ENCODE measurements at places on chromosomes 4 and X.

DNA sequence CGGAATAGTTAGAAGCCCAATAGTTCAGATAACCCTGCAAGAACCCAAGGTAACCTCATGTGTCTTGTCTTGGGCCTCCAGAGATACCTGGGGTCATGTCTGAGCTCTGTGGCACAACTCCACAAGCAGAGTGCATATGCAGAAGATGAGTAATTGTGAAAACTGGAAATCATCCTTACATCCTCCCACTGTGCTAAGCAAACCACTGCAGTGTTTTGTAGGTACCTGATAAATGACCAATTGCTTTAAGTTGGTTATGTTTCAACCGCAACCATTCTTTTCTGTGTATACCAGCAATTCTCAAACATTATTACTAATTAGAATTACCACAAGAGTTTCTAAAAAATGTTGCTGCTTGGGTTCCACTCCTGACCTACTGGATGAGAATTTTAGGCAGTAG, 73.2 kb downstream of the CBLL2 start:
- DNase-seq, result no peak

DNA sequence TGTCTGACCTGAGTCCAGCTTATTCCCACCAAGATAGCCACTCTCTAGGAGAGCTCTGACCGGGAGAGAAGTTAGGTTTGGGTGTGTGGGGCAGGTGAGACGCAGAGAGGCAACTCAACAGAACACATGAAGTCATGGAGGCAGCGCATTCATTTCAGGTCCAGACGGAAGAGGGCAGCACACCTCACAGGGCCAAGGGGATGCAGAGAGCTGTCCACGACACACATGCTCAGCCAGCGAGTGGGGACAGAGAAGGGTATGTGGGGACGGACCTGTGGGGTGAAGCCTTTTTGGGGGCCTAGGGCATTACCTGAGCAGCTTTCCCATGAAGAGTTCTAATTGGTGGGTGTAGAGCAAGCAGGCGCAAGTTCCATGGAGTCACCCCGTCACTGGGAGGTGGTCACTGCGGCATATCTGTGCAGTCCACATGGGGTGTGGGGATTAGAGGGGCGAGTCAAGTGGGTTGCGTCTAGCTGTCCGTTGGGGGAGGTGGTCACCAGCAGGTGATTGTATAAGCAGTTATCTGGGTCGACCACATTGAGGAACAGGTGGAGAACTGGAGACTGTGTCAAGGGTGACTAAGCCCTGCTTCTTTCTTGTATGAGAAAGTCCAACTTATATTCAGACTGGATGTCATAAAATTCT, 24.3 kb upstream of the UXT start:
- DNase-seq, result no peak

- peak; percentile 62 for DNase-seq
Measured at GRCh38 chr4:37666625-37667071, 19.5 kb downstream of the RELL1 start.

- DNase-seq, result no peak
Measured at GRCh38 chrX:19760345-19760744, 127.1 kb downstream of the SH3KBP1 start.

DNA sequence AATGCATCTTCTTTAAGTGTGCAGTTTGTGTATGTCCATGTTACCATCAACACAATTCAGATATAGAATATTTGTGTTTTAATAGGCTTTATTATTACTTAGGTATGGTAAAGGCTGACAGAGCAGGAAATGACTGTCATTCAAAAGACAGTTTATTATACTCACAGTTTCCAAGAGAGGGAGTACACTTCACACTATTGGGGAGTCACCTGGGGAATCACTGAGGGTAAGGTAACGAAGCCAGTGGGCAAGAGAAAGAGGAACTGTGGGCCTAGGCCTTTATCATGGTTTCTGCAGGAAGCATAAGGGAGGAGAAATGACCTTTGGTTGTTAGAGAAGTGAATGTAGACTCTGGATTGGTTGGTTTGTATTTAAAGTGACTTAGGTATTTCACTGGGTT, 235.1 kb upstream of the HCCS start:
- no peak for DNase-seq

GRCh38 chr4:6365545-6366086, 96.0 kb downstream of the WFS1 start:
- DNase-seq, result no peak

DNA sequence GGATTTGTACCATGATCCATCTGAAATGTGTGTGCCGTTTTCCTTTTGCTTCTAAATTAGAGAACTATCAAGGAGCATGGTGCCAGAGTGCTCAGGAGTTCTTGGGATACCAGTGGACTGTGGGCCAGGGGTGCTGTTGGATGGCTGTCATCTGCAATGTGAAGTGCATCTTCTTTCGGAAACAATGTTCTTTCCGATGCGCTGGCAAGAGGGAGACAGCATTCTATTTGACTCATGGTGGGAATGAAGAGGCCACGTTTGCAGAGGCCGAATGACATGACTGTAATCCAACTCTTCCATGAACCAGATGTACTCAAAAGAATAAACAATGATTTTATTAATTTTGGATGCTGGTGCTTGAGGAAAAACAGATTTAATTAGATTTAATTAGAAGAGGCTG, 45.5 kb downstream of the SORCS2 start:
- no peak for DNase-seq

- no peak for DNase-seq
Measured at GRCh38 chr4:139314047-139314800, 11.9 kb upstream of the NDUFC1 start.

DNA sequence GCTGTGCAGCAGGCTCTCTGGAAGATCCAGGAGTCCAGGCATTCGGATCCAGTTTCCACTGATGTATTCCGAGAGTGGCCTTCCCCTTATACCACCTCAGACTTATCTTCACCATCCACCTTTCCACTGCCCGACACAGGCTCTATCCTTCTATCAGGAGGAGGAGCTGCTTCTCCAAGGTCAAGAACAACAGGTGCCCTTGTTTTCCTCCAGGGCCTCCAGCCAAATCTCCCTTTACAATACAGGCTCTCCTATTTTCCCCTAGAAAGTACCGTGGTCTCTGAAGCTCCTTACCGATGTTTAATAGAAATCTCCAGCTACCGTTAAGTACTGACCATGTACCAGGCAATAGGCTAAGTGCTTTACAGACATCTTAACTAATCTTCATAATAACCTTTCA, 61.3 kb downstream of the AFAP1 start:
- DNase-seq, result no peak

GRCh38 chr4:83609365-83609764, 73.5 kb downstream of the GPAT3 start:
- DNase-seq, result no peak

DNA sequence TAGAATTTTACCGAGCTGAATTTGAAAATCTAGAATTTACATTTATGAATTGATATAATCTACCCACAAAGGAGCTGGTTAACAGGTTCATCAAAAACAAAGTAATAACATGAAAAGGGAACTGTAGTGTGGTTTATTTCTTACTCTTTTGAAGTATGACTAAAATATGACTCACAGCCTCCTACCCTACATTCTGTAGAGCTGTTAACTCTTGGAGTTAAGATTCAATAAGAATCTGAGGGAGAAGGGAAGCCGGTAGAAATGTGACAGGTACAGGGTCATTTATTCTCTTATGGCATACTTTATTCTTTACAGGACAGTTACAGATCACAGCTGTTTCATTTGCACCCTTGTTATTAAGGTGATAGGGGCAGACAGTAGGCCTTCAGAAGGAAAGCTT, 132.2 kb upstream of the FAM47B start:
- DNase-seq, result no peak

GRCh38 chrX:16797358-16797757, 11.1 kb downstream of the TXLNG start:
- no peak for DNase-seq

DNA sequence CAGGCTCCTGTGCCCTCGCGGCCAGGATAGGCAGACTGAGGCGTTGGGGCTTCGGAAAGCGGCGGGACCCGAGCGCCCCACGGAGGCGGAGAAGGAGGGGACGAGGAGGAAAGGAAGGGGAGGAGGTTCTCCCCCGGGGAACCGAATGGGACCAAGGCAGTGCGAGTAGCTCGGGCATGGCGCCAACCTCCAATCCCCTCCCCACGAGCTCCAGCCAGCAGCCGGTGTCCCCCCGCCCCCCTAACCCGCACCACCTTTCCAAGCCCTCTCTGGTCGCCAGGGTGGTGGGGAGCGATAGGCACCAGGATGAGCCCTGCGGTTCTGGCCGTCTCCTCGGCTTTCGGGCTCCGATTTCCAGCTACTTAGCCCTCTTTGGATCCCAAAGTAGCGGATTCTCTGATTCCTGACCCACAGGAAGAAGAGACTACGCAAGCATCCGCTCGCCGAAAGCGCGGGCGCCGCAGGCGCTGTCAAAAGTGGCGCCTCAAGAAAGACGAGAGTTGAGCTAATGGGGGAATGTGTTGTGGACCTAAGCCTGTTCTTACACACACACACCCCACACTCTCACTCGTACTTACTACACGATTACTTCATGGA, 15.2 kb upstream of the ZIC3 start:
- no peak for DNase-seq

DNA sequence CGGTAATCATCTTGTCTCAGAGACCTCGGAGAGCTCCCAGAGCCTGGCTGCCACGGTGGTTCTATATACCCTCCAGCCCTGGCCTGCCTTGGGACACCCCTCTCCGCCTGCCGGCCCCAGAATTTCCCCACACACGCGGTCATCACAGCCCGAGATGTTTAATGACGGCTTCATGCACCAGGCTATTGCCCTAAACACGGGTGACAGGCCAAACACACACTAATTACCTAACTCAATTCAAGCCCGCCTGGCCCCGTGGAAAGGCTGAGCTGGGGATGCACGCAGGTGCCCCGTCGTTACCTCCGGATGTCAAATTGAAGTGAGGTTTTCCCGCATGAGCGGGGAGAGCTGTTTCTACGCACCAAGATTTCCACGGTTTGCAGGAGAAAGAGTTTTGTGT, 72.9 kb upstream of the PPP2R3B start:
- DNase-seq, result no peak

DNA sequence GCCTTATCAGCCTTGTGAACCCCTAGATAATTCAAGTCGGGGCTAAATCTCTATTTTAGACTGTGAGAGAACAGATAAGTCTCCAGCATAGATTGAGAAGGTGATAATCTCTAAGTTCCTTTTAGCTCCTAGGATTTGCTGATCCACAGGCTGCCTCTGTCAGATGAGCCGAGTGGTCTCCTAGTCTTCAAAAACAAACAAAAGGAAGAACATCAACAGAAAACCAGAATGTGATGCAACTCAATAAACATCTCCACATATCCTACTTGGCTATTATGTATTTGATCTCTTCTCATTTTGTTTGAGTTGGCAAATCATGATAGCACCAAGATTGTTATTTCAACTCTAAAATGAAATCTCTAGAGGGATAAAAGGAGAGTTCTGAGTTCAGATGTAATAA, 88.4 kb upstream of the SLC7A11 start:
- no peak for DNase-seq

GRCh38 chr4:70844180-70844579, 4.5 kb upstream of the GRSF1 start:
- no peak for DNase-seq

GRCh38 chrX:105829011-105829410, 6.7 kb downstream of the NRK start:
- no peak for DNase-seq

DNA sequence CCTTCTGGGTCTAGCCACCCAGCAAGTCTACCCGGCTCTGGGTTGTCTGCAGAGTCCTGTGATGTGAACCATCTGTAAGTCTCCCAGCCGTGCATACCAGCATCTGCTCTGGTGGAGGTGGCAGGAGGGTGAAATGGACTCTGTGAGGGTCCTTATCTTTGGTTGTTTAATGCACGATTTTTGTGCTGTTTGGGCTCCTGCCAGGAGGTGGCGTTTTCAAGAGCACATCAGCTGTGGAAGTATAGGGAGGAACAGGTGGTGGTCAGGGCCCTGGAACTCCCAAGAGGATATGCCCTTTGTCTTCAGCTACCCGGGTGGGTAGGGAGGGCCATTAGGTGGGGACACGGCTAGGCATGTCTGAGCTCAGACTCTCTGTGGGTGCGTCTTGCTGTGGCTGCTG, 66.5 kb upstream of the ZFP42 start:
- DNase-seq, result no peak

GRCh38 chr4:57191523-57192034, 81.4 kb upstream of the IGFBP7 start:
- no peak for DNase-seq

DNA sequence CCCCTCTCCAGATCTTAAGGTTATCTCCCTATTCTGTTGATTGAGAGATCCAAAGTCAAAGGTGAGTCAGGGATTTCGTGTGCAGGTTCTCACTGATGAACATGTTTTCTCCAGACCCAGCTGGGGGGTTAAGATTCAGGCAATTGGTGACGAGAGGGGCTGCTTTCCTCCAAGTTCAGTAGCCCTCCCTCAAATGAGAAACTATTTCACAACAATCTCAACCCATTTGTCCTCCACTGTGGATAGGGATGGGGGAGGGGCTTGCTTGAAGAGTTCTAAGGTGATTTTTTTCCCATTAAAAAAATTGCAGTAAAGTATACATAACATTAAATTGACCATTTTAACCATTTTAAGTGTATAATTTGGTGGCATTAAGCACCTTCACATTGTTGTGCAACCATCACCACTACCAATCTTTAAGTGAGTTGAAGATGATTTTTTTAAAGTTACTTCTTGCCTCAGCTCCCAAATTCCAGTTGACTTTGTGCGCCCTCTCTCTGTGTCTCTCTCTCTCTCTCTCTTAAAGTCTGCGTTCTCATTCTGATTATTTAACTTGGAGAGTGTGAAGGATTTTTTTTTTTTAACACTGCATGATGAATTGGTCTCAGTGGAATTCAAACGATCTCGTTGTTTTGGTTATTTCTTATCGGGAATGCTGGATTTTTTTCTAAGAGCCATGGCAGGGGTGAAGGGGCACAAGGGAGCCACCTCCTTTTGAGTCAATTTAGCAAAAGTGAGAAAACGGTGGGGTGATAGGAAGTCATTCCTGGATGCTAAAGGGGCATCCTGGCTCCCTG, 175.9 kb downstream of the SHROOM3 start:
- no peak for DNase-seq

DNA sequence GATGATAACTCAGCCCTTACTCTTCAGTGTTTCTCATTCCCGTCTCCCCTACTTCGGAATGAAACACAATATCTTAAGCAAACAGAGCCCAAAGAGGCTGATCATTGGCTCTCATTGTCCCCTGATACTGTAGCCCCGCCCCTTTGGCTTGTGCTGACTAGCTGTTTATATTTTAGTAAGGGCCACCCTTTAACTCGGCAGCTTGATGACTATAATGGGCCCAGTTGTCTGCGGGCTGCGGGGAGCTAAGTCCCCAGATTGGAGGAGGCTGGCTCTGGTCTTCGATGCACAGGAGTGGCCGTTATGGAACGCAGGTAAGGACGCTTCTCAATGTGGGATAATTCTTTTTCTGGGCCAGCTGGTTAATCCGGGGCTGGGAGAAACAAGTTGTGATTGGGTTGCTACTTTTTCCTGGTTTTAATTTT, at the start of gene TRIM2:
Gene TRIM2, plus strand, starts transcription at position 197 of the 425 bp plus-strand sequence. Its CDS starts 88 bp downstream, at position 285.
- no peak for DNase-seq
